ENCODE measurements at places on chromosomes 12 and 14. TPM values are rescaled to one million over a fixed set of nuclear protein-coding genes. Genes with fewer than 3 reads are reported as not detected.

Gene CMKLR1
- total RNA-seq: not detected

Gene DBX2
- not detected for total RNA-seq

Gene SPPL3
- 31.0 TPM for total RNA-seq

Gene SLC7A8
- 0.86 TPM for total RNA-seq

Gene SMAGP
- total RNA-seq: 0.82 TPM

Gene PAPLN
- total RNA-seq: 0.32 TPM

Gene LRRC10
- total RNA-seq: not detected

Gene ANKS1B
- total RNA-seq: 0.36 TPM

Gene CCND2
- 653 TPM for total RNA-seq

Gene INSM2
- total RNA-seq: not detected

Gene RPGRIP1
- not detected for total RNA-seq

Gene ARID2
- 23.8 TPM for total RNA-seq

Gene CLEC7A
- total RNA-seq: not detected

Gene TAS2R8
- total RNA-seq: not detected

Gene TAS2R46
- 0.34 TPM for total RNA-seq

Gene FAM161B
- 1.4 TPM for total RNA-seq

Gene KRT71
- not detected for total RNA-seq

Gene FLVCR2
- total RNA-seq: 5.0 TPM

Gene PLXNC1
- total RNA-seq: 5.6 TPM

Gene NUAK1
- total RNA-seq: not detected

Gene AQP6
- total RNA-seq: not detected

Gene CRADD
- total RNA-seq: 10.1 TPM

Gene WSB2
- total RNA-seq: 74.6 TPM

Gene GPR162
- 0.44 TPM for total RNA-seq

Gene HOXC6
- total RNA-seq: not detected

Gene BCL7A
- total RNA-seq: 3.7 TPM

Gene WSCD2
- total RNA-seq: not detected

Gene FGF6
- not detected for total RNA-seq

Gene TSPAN19
- not detected for total RNA-seq

Gene IL22
- total RNA-seq: 1.3 TPM

Gene DLGAP5
- 46.6 TPM for total RNA-seq

Gene COX6A1
- total RNA-seq: 494 TPM

Gene KCNC2
- not detected for total RNA-seq

Gene KRT79
- total RNA-seq: 0.23 TPM

Gene SIX6
- not detected for total RNA-seq

Gene MTHFD1
- 268 TPM for total RNA-seq

Gene GPR132
- 42.8 TPM for total RNA-seq
